ENCODE measurements at places on chromosomes 3 and 15. TPM values are rescaled to one million over a fixed set of nuclear protein-coding genes. Genes with fewer than 3 reads are reported as not detected.

The ASB14 gene
- total RNA-seq: not detected

The TTC14 gene
- total RNA-seq: 78.5 TPM

The KBTBD13 gene
- total RNA-seq: not detected

The KLHL40 gene
- not detected for total RNA-seq

The STAB1 gene
- 0.50 TPM for total RNA-seq

The GNAT1 gene
- 0.05 TPM for total RNA-seq

The GOLGA6L7 gene
- not detected for total RNA-seq

The EFHB gene
- total RNA-seq: 8.7 TPM

The CD200R1 gene
- total RNA-seq: not detected

The DPPA4 gene
- not detected for total RNA-seq

The DMXL2 gene
- total RNA-seq: 13.9 TPM

The IL20RB gene
- total RNA-seq: 0.35 TPM

The SSUH2 gene
- not detected for total RNA-seq

The ERC2 gene
- total RNA-seq: 6.2 TPM

The GUCA1C gene
- 3.9 TPM for total RNA-seq

The STAC gene
- total RNA-seq: 22.1 TPM

The SLC33A1 gene
- total RNA-seq: 55.8 TPM

The SLC27A2 gene
- 2.8 TPM for total RNA-seq

The POLQ gene
- 0.45 TPM for total RNA-seq

The MEGF11 gene
- 6.2 TPM for total RNA-seq

The HYAL3 gene
- 15.1 TPM for total RNA-seq

The AGBL1 gene
- total RNA-seq: not detected

Measured in renal cortical epithelial cell (primary cell).